ENCODE measurements at places on chromosomes 2 and 18.

DNA sequence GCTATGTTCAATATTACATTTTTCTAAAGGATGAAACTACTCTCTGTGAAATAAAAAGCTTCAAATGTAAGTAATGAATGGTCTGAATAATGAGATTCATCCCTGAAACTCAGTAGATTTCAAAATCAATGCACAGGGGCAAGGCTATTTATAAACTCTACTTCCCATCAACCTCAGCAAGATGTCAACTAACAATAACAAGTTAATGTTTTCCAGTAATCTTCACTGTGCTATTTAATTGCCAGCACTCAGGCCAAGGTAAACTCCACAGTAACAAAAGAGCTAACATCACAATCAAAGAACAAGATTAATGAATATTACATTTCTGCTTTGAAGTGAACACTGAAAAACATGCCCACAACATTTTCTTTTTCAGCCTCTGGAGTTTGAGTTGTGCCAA lies 144.3 kb upstream of the ZFP36L2 start:
- DNase-seq, result no peak

DNA sequence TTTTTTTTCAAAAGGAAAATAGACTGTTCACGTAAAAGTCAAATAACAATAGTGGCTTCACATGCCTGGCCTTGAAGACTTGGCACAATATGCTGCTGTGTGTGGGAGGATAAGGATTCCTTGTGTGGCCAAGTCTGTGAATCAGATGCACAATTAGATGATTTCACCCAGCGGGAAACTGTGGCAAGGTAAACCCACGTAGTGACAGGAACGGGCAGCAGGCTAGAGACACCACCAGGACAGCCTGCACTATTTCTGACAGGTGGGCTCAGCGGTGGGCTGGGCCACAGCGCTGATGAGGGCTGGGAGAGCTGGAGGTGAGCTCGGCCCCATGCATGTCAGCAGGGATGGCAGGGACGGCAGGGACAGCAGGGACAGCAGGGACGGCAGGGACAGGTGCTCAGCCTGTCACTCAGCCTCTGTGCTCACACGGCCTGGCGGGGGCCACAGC lies 21.6 kb downstream of the SNORC start:
- DNase-seq, result no peak

DNA sequence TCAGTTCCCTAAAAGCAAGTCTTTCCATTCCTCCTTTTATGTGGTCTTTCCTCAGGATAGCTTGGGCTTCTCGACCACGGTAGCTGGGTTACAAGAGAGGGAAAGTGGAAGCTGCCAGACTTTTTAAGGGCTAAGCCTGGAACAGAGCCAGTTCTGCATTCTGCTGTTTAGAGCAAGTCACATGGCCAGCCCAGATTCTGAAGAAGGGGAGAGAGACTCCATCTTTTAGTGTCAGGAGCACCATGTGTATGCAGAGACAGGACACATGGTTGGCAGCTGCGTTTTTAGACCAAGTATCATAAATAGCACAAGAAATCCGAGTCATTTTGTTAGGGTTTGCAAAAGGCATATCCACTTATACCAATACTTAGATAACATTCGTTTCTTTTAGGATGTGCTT lies 4.7 kb downstream of the HMSD start:
- DNase-seq, result no peak

GRCh38 chr2:80591233-80591632 lies 286.7 kb upstream of the LRRTM1 start:
- no peak for DNase-seq

GRCh38 chr18:57975805-57976204 lies 68.2 kb upstream of the NEDD4L start:
- DNase-seq, result no peak

DNA sequence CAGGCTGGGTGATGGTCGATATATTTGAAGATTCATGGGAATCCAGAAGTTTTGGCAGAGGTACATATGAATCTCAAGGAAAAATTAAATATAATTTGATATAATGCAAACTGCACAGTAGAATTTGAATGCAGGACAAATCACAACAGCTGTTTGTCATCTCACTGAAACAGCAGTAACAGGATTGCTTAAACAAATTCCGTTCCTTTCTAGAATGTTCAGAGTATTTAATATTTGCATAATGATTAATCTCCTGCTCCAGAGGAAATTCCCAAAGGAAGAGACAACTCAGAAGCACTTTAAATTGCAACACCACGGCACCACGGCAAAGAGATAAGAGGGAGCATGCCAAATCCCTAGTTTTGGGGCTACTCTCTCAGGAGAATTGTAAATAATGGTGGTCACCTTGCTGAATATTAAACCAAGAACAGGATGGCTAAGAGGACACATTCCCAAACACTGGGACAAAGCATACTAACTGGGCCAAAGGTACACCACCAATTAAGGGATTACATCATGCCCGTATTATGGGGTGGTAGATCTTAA lies 67.8 kb upstream of the MAP4K3 start:
- no peak for DNase-seq

GRCh38 chr2:85302121-85302520 lies 25.7 kb downstream of the TGOLN2 start:
- DNase-seq, result no peak

DNA sequence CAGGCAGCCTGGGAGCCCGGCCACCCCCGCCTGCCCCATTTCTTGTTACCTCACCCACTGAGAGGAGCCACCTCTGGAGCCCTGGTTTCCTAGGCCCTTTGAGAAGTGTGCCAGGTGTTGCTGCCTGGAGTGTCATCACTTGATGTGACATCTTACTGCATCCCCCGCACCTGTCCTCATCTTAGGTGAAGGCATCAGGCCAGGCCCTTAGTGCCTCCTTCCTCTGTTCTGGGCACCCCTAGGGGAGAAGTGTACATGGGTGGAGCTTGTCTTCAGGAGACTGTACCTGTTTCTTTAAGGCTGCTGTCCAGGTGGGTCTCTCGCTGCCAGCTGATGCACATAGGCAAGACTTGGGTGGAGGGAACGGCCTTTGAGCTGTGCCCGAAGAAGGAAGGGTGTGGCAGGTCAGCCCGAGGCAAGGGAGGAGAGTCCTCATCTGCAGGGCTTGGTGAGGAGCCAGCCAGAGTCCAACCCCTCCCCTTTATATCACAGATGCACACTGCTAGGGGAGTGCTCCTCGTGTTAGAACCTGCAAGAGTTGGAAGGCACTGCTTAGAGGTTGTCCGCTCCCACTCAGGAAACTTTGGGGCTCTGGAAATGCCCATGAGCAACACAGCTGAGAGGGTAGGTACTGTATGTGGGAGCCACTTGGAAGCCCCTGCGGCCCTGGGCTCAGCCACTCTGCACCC lies 45.9 kb downstream of the NCK2 start:
- no peak for DNase-seq

GRCh38 chr2:122980671-122981070 lies 1044.4 kb upstream of the CNTNAP5 start:
- DNase-seq, result no peak

GRCh38 chr2:40210344-40210967 lies 241.4 kb downstream of the SLC8A1 start:
- DNase-seq, result no peak

- DNase-seq, result no peak
These were observed 113.4 kb downstream of the CAPN13 start for GRCh38 chr2:30693821-30694281.

DNA sequence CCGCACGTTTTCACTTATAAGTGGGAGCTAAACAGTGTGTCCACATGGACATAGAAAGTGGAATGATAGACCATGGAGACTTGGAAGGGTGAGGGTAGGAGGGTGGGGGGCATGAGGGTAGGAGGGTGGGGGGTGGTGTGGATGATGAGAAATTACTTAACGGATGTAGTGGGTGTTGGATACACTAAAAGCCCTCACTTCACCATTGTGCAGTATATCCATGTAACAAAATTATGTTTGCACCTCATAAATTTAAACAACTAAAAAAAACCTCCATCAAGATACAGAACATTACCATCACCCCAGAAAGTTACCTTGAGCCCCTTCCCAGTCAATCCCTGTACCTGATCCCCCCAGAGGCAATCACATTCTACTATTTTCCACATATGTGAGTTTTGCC lies 26.2 kb downstream of the HK2 start:
- no peak for DNase-seq
